Activated T-cell treated with anti-CD3 and anti-CD28 coated beads, Interleukin-2, amount 50 U/mL, for 4 hours (primary cell): ENCODE measurements at places on chromosomes 7 and 10.

DNA sequence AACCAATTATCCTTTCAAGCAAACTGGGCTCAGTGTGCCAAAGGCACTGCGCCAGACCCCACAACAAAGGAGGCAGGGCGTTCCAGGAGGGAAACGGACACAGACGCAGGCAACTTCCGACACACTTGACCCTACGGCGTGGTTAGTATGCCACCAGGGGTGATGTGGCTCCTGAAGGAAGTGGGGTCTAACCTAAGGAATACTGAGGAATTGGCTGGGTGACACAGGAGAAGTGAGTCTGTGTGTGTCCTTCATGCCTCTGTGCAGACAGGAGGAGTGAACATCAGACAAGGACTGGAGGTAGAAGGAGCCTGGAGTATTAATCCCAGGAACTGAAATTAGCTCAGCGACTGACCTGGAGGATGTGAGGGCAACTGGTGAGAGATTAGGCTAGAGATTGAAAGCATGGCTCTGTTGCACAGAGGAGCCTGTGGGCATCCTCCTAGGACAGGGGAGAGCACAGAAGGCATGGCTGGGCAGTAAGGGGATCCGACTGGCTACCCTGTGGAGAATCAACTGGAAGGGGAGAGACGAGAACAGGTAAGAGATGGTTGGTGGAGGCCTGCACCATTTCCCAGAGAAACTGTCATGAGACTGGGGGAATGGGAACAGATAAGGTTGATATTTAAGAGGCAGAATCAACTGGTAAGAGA is 27.8 kb downstream of the GSDME start:
- no peak for DNase-seq

- no peak for DNase-seq
These were observed 7.7 kb downstream of the NACAD start for GRCh38 chr7:45080958-45081669.

- DNase-seq, result no peak
These were observed 99.4 kb downstream of the BTRC start for GRCh38 chr10:101453318-101453717.

GRCh38 chr10:106941297-106942034 is 223.0 kb downstream of the SORCS1 start:
- DNase-seq, result no peak

GRCh38 chr7:7577888-7578287 is 11.2 kb downstream of the MIOS start:
- DNase-seq, result no peak

GRCh38 chr7:139871820-139872219 is 42.8 kb downstream of the TBXAS1 start:
- no peak for DNase-seq

DNA sequence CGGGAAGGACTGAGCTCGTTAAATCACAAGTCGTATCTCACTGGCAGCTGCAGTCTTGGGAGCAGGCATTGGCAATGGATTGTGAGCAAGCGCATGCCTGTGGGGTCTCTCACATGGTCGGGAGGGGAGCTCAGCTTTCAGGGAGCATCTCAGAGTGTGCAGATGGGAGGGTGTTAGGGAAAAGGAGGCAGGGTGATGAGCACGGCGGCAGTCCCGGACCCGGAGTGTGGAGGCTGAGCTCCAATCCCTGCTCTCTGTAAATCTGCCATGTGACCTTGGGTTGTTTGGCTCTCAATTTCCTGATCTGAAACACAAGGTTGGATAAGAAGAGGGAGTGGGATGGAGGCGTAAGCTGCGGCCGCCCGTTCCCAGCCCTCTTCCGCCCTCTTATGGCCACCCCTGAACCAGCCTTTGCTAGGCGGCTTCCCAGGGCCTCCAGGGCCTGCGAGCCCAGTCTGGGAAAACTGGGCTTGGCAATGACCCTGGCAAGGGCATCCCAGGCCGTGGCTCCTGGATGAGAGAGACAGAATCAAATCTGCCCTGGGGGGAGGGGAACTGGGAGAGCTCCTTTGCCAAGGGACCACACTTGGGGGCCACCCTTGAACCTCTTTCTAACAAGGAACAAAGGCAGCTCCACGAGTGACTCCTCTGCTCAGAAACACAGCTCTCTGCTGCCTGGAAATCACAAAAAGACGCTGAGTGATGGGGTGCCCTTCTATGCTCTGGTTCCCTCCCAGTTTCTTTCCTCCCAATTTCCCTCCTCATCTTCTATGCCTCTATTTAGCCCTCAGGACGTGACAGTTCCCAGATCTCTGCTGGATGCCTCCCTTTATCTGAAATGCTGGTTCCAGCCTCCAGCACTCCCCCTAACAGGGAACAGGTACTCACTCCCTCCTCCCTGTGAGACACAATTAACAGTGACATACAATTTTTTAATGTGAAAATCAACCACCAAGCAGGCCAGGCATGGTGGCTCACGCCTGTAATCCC is 41.7 kb upstream of the LOXL4 start:
- no peak for DNase-seq

- no peak for DNase-seq
These were observed 185.9 kb upstream of the ASAH2 start for GRCh38 chr10:50437248-50437647.

DNA sequence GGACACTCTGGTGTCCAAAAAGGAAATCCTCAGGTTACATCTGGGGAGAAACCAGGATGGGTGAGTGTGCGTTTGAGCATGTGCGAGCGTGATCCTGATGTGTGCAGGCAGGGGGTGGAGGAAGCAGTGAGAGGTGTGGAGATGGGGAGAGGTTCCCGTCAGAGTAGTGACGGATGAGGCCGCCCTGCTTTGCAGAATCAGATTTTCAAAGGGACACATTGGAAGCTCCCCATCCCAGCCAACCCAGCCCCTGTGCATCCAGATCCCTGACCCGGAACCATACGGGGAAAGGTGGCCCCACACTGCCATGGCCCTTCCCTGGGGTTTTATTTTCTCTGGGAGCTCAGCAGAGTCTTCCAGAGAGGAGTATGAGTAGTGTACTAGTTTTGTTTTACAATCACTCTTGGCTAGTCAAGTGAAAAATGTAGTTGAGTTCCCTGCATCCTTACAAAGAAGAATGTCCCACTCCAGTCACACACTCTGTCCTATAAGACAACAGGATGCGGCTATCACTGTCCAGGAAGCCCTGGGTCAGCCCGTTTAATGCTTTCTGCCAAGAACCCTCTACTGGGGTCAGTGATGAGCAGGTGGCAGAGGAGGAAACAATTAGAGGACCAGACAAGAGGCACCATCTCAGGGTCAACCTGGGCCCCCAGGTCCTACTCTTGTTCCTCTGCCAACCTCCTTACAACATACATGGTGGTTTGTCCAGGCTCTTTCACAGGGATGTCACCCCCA is 46.8 kb upstream of the PDLIM1 start:
- no peak for DNase-seq
